ENCODE measurements at places on chromosomes 13 and 19. TPM values are rescaled to one million over a fixed set of nuclear protein-coding genes. Genes with fewer than 3 reads are reported as not detected.

CALR3 gene
- not detected for total RNA-seq

ZNF528 gene
- total RNA-seq = 5.2 TPM

DNA sequence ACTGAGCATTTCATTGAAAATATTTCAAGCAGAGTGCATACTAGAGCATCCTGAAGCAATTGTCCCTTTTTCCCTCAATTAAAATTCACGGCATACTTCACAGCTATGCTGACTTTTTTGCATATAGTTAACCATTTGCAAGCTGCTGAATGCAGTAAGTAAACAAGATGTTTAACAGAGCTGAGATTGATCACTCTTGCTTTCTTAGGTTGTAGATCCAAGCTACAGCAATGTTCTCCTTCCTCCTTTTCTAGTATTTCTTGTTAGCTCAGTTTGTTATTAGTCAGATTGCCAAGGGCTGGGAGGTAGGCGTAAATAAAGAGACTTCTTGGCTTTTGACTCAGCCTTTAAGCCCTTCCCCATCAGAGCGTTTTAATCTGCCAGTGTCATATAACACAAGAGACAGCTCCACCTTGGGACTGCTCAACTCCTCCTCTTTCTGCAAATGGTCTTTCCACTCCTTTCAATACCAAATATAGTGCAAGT is at the start of gene SLITRK6:
Gene SLITRK6, minus strand, starts transcription at position 323 of the 486 bp plus-strand sequence. CDS start 2,911 bp downstream, outside the sequence.
- DNase-seq = no peak
- no peak within 1 kb of the TSS for H3K4me3 ChIP-seq
- H3K4me1 ChIP-seq = no peaks in the 10 kb centered on the region
- no peaks in the 10 kb centered on the region for H3K27me3 ChIP-seq
- H3K27ac ChIP-seq = no peak within 1 kb of the TSS

GRCh38 chr13:48741377-48741776 is 87.6 kb downstream of the CYSLTR2 start:
- H3K4me1 ChIP-seq = peaks cover 4% of the 10 kb centered on the region
- no peak overlapping the region for H3K4me3 ChIP-seq
- H3K27ac ChIP-seq = no peak overlapping the region
- no peaks in the 10 kb centered on the region for H3K36me3 ChIP-seq
- no peak for DNase-seq

DNA sequence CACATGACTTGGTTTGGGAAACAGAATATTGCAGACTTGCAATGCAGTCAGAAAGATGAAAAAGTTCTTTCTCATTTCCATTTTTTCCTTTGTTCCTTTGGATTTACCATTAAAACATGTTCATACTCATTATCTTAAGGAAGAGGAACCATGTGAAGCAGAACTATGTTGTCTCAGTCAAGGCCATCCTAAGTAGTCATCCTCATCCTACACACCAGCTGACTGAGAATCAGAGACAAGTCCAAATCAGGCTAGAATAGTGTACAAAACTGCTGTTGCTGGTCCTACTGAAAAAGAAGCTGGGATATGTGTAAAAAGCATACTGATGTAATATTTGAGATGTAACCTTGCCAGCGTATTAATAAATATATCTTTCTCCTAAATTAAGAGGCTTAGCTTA is 433.4 kb downstream of the SLITRK5 start:
- no peak overlapping the region for H3K27ac ChIP-seq
- no peaks in the 10 kb centered on the region for H3K27me3 ChIP-seq
- no peak overlapping the region for H3K4me3 ChIP-seq
- DNase-seq = no peak
- no peaks in the 10 kb centered on the region for H3K36me3 ChIP-seq
- H3K4me1 ChIP-seq = no peaks in the 10 kb centered on the region

DNA sequence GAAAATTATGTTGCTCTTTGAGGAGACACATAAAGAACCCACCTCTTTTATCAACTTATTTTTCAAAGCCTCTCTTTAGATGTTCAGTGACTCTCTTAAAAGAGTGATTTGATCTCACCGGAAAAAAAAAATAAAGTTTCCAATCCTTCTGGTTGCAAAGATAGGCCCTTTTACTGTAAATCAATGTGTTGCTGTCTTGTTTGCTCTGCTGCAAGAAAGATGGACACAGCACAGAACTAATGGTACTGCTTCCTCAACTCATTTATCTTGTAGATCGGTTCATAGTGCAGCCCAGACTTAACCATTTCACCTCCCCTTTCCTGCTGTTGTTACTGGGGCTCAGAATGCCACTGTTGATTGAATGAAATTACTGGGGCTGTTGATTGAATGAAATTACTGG is 388.9 kb upstream of the KLF12 start:
- H3K4me1 ChIP-seq = no peaks in the 10 kb centered on the region
- no peaks in the 10 kb centered on the region for H3K27me3 ChIP-seq
- DNase-seq = no peak

DNA sequence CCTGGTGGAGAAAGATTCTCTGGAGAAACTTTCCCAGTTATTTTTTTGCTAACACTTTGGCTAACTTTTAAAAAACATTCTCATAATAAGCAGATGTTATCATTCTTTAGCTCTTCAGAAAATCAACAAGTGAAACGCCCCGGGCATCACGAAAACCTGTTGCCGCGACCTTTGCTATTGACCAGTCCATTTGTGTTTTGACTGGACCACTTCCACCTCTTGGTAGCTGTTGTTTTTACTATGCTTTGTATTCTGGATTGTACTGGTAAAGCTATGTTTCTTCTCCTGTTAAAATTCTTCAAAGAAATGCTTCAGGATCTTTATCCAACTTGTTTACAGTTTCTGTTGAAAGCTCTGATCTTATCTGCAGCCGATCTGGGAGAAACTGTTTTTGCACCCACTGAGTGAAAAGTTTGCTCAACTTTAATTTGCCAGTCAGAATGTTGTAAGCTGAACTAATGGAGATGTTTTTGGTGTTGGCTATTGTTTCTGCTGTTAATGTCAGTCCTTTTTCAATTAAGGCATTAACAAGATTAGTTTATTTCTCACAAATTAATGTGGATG is 23.3 kb downstream of the UFM1 start:
- no peak for DNase-seq
- no peaks in the 10 kb centered on the region for H3K36me3 ChIP-seq
- no peak overlapping the region for H3K27ac ChIP-seq
- H3K27me3 ChIP-seq = peaks cover 9% of the 10 kb centered on the region
- H3K4me1 ChIP-seq = no peaks in the 10 kb centered on the region

GRCh38 chr19:593505-593904 is 3.8 kb downstream of the HCN2 start:
- H3K27me3 ChIP-seq = peaks cover 9% of the 10 kb centered on the region
- no peak overlapping the region for H3K27ac ChIP-seq
- H3K4me1 ChIP-seq = no peaks in the 10 kb centered on the region
- no peak for DNase-seq
- no peaks in the 10 kb centered on the region for H3K36me3 ChIP-seq
- H3K4me3 ChIP-seq = no peak overlapping the region
